ENCODE measurements at places on chromosomes 16 and 17.

DNA sequence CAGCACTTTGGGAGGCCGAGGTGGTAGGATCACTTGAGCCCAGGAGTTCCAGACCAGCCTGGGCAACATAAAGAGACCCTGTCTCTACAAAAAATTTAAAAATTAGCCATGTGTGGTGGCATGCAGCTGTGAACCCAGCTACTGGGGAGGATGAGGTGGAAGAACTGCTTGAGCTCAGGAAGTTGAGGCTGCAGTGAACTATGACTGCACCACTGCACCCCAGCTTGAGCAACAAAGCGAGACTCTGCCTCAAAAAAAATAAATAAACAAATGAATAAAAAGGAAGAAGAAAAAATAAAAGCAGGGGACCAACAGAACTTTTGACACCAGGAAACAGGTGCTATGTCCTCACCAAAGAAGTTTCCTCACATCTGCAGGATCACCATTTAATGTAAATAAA lies 14.2 kb downstream of the TERF2 start:
- DNase-seq: no peak

- DNase-seq: no peak
These were observed 13.1 kb downstream of the SLC38A8 start for GRCh38 chr16:84029297-84030047.

DNA sequence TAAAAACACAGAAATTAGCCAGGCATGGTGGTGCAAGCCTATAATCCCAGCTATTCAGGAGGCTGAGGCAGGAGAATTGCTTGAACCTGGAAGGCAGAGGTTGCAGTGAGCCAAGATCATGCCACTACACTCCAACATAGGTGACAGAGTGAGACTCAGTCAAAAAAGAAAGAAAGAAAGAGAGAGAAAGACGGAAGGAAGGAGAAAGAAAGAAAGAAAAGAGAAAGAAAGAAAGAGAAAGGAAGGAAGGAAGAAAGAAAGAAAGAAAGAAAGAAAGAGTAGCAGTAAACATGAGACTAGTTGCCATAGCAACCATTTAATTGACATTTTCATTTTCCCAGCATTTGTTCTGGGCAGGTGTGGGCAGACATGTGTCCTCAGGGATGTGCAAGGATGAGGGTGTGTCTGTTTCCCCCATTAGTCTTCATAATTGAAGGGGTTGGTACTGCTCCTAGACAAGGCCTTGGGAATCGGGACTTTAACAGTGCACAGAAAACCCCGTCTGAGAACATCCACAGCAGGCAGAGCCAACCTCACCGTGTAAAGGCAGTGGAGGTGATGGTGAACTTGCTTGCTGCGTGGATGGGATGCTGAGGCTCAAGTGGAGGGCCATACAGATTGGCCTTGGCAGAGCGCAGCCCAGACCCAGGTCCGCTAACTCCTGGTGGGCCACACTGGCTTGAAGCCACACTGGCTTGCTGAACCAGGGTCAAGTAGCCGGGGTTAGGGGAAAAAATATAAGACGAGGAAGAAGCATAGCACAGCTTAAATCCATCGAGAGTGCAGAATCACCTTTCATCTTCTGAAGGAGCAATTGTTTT lies 35.2 kb upstream of the KIFC3 start:
- no peak for DNase-seq

DNA sequence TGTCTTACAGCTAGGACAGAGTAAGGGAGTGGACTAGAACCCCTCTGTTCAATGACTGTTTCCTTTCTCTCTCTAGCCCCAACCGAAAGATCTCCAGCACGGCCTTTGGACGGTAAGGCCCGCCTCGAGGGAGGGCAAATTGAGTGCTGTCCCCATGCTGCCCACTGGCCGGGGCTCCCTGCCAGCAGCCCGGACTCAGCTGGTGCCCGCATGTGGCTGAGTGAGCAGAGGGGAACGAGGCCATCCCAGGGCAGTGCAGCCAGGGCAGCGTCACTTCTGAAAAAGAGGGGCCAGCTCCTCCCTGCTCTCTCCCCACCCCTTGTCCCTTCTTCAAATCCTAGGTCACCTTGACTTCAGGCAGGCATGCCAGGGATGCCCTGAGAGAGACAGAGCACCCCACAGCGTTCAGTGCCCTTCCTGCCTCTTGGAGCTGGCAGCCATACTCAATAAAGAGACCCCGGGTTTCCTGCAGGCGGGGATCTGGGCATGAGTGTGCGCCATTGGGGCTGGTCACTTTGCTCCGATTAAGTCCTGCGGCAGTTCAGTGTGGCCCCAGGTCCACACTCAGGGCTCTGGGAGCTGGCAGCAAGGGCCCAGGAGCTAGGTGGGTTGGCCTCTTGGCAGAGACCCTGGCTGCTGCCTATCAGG lies 130.9 kb downstream of the RAB11FIP4 start:
- no peak for DNase-seq

GRCh38 chr17:81171941-81172340 lies 5.9 kb upstream of the AATK start:
- no peak for DNase-seq

GRCh38 chr17:44464037-44464436 lies 39.2 kb downstream of the GPATCH8 start:
- DNase-seq: no peak

DNA sequence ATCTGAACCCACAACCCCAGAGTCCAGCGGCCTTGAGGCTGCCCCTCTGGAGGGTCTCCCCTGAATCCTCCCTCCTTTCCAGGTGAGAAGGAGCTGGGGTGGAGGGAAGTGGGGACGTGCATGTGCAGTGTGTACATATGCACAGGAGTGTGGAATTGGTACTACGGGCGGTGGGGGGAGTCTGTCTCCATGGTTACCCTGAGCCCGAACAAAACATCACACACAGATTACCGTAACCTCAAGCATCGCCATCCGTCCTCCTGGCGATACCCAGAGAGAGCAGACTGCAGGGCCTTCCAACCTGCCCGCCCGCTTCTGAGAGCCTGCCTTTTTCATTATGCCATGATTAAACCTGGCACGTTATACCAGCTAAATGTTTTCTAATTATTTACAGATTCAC lies 25.1 kb downstream of the GSG1L start:
- no peak for DNase-seq

GRCh38 chr17:56297184-56297583 lies 143.9 kb downstream of the ANKFN1 start:
- DNase-seq: no peak

- DNase-seq: no peak
These were observed 102.7 kb downstream of the CLEC16A start for GRCh38 chr16:11047057-11047456.

DNA sequence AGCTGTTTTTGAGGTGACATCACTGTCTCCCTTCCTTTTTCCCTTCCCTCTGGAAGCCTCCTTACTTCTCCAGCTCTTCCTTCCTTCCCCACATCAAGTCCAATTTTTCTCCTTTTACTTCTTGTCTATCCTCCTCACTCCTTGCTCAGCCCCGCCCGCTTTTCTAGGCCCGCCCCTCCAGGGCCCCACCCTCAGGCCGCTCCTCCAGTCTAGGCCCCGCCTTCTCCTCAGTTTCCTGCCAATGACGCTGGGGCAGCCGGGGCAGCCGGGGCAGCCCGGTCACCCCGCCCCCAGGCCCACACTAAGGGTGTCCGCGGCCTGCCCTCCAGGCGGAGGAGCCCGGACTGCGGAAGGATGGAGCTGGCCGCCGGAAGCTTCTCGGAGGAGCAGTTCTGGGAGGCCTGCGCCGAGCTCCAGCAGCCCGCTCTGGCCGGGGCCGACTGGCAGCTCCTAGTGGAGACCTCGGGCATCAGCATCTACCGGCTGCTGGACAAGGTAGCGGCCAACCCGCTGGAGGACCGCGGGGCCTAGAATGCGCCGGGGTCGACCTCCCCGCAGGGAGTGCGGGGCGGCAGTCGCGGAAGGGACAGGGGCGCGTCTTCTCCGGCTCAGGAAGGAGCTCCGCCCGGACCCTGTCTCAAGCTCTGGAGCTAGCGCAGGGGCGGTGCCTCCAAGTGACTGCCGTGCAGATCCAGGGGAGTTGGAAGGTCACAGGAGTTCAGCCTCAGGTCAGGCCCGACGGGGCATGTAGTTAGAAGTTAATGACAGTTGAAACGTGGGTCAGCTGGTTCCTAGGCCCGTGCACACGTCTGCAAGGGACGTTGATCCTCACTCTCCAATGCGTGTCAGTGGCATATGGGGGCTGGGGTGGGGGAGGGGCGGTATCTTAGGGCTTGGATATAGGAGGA lies at the start of gene PCTP:
Gene PCTP (plus strand): TSS at position 302 of the 908 bp plus-strand sequence. CDS start 53 bp downstream, at position 355.
- DNase-seq: peak; percentile 85

DNA sequence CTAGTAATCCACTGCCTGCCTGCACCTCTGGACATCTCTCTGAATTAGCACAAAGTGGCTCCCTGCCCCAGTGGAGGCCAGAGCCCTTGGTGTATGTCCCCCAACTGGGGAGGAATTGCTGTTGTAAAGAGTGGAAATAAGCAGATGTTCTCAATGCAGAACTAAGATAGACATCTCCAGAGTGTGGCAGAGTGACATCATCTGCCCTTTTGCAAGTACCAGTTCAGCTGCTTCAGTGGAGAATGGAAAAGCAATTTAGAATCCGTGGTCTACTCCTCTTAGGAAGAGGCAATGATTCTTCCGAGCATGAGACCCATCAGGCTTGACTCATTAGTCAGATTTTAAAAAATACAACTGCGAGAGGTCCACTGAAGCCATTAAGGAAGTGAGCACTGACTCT lies 1512.0 kb upstream of the GOT2 start:
- no peak for DNase-seq

DNA sequence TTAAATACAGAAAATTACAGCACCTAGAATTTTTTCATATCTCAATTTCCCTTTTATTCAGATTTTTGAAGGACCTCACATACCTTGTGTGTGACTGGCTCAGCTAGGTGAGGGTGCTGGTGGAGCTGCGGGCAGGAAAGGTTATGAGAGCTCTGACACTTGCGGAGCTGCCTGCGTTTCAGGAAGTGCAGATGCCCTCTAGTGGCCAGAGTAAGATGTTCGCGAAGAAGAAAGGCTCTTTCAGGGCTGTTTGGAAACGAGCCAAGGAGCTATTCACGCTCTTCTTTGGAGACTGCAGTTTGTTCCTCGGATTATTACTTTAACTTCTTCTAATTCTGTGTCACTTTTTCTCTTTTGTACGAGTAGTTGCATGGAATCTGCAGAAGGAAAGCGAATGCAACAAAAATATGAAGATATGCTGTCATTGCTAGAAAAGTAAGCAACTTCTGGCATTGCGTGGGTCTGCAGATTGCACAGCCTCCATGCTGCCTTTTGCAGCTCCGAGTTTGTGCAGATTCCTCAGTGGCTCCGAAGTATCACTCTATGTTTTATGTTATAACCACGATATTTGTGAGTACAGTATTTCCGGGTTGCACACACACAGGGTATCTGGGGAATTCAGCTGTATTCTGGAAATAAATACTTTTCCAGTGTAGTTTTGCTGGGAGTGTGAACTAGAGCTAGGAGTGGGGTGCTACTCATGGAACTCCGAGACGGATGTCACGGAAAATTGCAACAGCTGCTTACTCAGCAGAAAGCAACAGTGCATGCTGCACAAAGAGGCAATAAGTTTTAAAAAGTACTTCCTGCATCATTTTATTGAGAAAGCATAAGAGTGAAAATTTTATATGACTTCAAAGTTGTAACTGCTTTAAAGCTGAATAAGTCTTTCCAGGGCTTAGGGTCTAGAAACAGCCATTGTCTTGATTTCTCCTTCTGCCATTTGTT lies 46.3 kb downstream of the DNAH9 start:
- no peak for DNase-seq

DNA sequence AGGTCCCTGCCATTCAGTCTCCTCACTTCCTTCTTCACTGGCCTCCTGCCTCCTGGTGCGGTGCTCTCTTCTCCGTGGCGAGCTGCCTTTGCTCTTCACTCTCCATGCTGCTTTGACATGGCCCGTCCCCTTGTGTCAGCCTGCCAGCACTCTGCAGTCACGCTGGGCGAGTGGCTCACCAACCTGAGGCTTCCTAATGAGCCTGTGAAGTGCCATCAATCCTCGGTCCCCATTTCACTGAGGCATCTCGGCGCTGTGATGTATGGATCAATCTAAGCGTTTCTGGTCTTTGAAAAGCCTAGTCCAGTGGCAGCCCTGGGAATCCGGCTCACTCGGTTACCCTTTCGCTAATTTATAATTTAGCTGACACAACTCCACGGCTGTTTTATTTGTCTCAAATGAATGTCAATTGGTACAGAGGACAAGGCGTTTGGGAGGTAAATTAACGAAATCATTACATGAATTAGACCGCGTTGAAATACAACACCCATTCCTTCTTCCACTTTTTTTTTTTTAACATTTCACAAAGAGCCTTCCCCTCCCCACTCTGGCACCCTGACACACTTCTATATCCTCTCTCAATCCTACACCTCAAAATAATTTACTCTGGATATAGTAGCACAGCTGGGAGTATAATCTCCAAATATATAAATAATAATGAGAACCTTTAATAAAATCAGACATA lies 610.7 kb downstream of the TMEM114 start:
- no peak for DNase-seq

DNA sequence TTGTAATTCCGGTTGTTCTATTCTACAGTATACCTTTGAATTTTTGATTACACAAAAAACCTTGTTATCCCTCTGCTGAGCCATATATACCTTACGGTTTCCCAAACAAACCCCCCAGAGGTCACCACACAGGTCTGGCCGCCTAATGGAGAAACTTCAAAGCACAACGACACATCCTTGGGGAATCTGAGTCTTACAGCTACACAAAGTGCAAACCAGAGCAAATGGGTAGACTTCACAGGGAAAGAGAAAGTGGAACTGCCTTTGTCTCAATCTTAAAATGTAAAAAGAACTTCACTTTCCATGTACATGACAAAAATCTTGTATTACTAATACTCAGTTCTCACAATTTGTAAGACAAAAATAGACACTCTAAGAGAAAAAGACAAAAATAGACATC lies 2.7 kb downstream of the FBXO31 start:
- DNase-seq: no peak

- no peak for DNase-seq
These were observed 8.4 kb upstream of the SHCBP1 start for GRCh38 chr16:46629331-46630219.

Measured in CD4-positive, alpha-beta T cell treated with Interferon gamma for 1 hour (primary cell).